ENCODE measurements at places on chromosomes 16 and 17.
A peak's percentile ranks its signal among the peaks of the same experiment; 100 is the strongest.

- DNase-seq, result no peak
Observed at GRCh38 chr16:6836766-6837165, 495.9 kb upstream of the RBFOX1 start.

DNA sequence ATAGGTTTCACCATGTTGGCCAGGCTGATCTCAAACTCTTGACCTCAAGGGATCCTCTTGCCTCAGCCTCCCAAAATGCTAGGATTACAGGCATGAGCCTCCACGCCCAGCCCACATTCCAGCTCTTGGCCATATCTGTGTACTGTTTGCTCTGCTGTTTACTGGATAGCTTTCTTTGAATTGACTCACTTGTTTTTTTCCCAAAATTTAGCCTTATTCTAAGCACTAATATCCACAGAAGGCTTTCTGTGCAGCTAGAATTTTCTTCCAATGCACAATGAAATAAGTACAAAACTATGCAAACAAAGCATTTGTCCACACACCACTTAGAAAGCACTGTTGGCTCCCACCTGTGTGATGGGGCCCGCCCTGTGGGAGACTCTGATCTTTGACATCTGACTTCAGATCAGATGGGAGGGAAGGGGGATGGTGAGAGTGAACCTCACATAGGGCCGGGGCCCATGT is 72.2 kb downstream of the CLEC16A start:
- no peak for DNase-seq

DNA sequence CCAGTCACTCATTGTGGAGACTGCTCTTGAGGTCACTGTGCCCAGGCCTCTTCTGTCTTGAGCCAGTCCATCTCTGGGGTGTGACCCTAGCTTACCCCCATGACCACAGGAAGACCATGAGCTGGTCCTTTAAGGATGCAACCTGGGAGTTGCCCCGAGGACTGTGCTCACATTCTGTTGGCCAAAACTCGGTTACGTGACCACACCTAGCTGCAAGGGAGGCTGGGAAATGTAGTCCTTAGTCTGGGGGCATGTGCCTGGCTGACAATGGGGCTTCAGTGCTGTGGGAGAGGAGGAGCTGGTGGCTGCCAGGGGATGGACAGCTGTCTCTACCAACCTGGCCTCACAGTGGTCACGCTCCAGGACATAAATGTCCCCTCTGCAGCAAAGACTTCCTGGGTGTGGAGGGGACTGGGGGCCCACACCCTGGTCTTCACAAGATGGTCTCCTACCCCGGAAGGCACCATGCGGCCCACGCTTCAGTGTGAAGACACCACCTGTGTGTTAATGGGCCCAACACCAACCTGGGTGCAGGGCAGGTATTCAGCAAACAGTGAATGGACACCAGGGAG is 55.4 kb downstream of the JPH3 start:
- peak; percentile 6 for DNase-seq

GRCh38 chr17:61384354-61384691 is 15.3 kb upstream of the TBX2 start:
- no peak for DNase-seq

- DNase-seq, result peak; percentile 73
Observed at GRCh38 chr17:55496094-55496881, 15.0 kb downstream of the SMIM36 start.

GRCh38 chr17:47188271-47188875 is 722 bp downstream of the CDC27 start:
- DNase-seq, result no peak

DNA sequence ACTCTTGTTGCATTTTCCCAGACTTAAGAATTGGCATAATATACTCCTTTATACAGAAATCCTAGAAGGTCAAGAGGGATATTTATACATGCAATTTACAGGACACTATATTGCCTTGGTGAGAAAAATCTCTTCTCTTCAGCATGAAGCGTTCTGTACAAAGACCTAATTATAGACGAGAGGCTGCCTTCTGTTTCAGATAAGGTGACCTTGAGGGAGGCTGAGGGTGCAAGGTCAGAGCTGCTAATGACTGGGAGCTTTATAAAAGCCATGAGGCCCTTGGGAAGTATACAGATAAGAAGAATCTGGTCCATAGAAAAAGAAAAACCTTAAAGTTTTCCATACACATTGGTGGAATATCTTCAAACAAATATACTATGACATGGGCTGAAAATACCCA is 156.3 kb upstream of the SOX9 start:
- no peak for DNase-seq

GRCh38 chr17:17380145-17380925 is 77.2 kb downstream of the NT5M start:
- no peak for DNase-seq

GRCh38 chr17:41393294-41393693 is 4.1 kb downstream of the KRT31 start:
- DNase-seq, result no peak

GRCh38 chr17:40499551-40500189 is 1.8 kb downstream of the TNS4 start:
- DNase-seq, result no peak

DNA sequence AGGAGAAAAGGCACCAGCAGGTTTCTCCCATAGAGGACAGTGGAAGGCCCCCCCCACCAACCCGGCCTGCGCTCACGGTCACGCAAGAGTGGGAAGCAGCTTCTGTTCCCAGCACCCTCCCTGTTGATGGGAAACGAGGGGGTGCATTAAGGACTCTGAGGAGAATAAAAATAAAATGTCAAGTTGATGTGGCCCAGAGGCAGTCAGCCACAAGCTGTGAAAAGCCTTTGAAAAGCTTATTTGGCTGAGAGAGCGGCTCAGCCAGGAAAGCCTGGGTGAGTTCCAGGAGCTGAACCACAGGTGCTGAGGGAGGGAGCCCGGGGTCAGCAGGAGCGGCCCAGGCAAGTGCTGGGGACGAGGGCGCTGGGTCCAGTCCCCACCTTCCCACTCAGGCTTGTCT is 26.9 kb upstream of the SPATA32 start:
- DNase-seq, result no peak

GRCh38 chr17:47896672-47897490 is 845 bp downstream of the SP2 start:
- DNase-seq, result no peak
